Foreskin keratinocyte (primary cell): ENCODE measurements at places on chromosomes 4 and X.

DNA sequence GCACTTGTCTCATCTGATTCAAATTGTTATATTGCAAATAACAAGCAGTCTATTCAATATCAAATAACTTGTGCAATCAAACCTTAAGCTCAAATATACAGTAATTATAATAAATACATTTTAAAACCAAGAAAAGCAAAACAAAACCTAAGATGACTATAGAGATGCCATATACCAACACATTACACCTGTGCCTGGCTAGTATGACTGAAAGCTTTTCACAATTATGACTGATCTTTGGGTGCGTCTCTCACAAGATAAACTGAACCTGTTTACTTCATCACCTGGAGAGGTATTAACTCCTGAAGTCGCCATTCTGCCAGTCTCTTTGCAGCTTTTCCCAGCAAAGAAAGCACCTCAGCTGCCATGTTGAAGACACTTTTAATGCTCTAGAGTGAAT is 41.3 kb downstream of the ACSL4 start:
- DNase-seq = no peak

DNA sequence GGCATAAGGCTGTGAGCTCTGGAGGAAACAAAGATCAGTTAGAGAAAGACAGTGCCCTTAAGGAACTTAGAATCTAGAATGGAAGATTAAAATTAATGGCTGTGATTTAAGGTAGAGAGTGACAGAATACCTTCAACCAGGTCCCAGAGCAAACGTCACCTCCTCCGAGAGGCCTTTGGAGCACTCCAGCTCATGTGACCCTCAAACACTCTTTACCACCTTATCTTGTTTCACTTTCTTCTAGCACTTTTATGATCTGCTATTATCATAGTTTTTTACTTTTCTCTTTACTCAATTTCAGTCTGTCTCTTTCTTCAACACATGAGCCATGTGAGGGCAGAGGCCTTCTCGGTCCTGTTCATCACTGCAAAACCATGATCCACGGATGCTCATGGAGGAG is 187.0 kb downstream of the SMIM20 start:
- no peak for DNase-seq

DNA sequence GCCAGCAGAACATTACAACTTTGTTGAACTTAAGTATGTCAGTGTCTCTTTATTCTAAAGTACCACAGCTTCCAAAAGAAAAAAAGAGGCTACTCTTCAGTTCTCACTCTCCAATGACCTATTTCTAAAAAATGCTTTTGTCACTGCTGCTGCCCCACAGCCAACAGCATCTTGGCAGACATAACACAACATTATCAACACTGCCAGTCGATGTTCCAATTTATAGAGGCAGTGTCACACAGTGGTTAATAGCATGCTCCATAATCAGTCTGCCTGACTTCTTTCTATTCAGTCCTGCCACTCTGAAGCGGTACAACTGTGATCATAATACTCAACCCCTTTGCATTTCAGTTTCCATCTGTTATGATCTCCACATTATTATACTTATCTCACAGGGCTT is 69.2 kb downstream of the PLS3 start:
- no peak for DNase-seq

DNA sequence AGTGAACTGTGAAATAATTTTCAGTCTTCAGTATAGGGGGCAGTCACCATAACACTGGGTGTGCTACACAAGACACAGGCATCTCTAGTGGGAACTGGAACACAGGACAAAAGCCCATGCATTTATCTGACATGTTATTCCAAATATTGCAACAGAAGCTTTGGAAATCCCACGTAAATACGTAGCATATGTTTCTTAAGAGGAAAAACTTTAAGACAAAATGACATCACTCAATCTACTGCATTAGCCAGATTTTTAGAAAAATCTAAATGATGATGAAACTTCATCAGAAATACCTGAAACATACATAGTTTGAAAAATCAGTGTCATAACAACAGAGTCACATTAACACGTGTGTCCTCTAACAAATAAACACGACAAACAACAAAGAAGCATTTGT is 14.5 kb downstream of the SHISA3 start:
- DNase-seq = no peak

DNA sequence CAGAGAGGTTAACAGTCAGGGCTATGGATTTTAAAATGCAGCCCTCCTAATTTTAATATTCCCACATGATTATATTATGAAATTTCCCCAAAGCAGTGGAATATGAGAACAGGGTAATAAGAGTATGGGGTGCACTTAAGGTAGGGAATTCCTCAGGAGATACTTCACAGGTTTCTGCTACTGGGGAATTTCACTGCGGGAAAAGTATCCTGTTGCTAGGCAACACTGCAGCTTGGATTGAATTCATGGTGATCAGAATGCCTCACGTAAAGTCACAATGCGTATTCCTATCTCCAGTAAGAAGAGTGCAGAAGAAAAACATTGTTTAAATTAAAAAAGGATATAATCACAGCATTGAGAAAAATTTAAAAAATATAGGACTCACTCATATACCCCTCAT is 398.1 kb upstream of the RPS6KA3 start:
- no peak for DNase-seq
